ENCODE measurements at places on chromosomes 3 and 15.

- no peak for DNase-seq
These were observed 533 bp upstream of the OCA2 start for GRCh38 chr15:28099555-28100140.

DNA sequence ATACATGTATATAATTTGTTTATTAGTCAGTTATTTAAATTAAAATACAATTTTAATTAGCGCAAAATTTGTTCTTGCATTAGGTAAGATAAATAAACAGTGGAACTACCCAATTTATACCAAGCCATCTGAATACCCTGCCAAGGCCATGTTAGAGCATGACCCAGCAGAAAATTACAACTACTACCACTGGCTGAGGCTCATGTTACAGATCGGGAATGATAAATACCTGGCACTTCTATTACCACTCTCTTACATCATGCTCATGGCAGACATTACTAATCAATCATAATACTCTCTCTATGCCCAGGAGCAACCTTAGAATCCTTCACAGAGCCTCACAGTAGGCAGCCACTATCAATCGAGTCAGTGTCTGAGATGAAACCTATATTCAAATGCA is 21.2 kb upstream of the LMOD3 start:
- DNase-seq, result no peak

DNA sequence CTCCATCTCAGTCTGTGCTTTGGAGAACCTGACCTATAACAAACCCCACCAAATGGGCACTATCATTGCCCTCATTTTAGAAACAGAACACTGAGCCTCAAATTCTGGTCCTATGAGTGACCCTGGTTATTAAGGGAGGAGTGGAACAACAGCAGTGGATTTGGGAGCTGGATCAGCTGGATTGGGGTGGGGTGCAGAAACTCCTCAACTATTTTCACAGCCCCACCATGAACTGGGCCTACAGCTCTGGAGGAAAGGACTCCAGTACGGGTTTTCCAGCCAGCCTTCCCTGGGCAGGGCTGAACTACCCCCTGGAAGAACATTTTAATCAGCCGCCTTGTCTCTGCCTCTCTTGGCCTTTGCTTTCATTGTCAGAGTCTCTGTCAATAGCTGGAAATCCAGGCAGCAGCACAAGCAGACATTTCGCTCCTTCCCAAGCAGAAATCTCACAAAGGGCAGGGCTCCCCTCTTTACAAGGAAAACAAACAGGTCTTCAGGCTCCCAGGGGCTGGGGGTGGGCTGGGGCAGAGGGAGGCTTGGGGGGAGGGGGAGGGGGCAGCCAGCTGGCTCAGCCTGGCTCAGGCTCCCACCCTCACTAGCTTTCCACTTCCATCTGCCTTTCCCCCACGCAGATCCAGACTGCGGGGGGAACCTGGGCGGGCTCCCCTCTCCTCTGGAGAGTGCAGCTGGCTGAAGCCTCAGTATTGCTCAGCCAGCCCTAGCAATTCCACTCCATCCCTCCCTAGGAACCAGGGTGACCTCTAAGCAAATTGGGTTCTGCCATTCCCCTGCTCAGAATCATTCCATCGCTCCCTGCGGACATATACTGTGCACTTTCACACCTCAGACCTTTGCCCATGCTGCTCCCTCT is 13.7 kb upstream of the TLE3 start:
- DNase-seq, result no peak

DNA sequence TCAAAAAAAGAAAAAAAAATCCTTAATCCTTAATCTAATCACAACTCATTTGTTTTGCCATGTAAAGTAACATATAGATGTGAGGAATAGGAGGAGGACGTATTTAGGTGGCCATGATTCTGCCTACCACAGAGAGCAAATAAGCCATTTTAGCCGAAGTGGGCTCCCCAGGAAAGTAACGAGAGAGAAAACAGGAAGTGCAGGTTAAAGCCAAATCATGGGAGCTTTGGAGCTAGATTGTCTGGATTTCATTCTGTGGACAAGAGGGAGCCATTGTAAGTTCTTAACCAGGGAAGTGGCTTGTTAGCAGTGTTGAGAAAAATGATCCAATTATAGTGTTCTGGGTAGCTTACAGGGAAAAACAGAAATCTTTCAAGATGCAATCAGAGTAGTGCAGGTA is 9.4 kb downstream of the TMOD2 start:
- no peak for DNase-seq

GRCh38 chr3:14959359-14959943 is 12.1 kb downstream of the NR2C2 start:
- no peak for DNase-seq

GRCh38 chr15:88204584-88204983 is 52.0 kb downstream of the NTRK3 start:
- no peak for DNase-seq

DNA sequence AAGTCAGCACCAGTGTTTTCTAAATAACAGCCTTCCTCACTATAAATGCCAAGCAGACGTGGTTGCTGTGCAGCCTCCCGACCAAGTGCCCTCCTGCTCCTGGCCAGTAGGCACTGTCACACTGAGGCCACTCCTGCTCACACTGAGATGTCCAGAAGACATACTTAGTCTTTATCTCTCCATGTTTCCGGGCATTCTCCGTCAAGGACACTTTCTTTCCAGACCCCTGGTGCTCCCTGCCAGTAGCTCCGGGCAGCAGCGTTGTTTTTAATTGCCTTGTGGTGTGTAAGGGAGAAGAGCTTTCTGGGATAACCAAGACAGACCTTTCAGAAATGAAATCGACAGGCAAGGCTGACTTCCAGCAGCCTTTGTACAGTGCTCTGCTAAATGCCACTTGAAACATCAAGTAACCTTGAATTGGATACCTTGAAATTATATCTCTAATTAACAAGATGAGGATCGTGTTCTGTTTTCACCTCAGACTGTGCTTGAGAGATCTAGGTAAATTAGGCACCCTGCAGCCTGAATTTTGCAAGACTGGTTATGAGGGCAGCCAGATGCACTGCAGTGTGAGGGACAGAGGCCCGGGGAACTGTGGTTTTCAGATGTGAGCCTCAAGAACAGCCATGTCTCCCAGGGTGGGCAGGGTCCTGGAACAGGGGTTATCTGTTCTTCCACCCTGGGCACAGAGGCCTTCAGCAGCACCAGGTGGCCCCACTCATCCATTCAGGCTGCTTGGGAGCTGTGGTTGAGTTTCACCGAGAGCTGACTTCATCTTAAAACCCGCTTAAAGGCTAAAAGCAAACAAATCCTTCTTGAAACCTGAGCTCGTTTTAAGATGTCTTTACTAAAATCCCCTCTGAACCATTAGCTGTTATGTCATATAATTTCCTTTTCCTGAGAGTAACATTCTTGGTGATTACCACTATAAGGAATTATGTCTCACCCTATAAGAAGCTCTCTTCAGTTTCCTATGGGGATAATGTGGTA is 105.5 kb upstream of the IL12A start:
- DNase-seq, result no peak
